ENCODE measurements at places on chromosomes 7 and 10. TPM values are rescaled to one million over a fixed set of nuclear protein-coding genes. Genes with fewer than 3 reads are reported as not detected.

LIPF gene
- 298 TPM for polyA plus RNA-seq

CYP2C19 gene
- polyA plus RNA-seq, result not detected

CDH23 gene
- 2.0 TPM for polyA plus RNA-seq

METTL27 gene
- 0.86 TPM for polyA plus RNA-seq

NUDT13 gene
- 1.7 TPM for polyA plus RNA-seq

Measured in adipose tissue (tissue), 3 donors.